ENCODE measurements at places on chromosomes 13 and 19.
A peak's percentile ranks its signal among the peaks of the same experiment; 100 is the strongest.

GRCh38 chr13:28586439-28587173 lies 72.3 kb upstream of the POMP start:
- H3K4me1 ChIP-seq = no peaks in the 10 kb centered on the region
- no peaks in the 10 kb centered on the region for H3K36me3 ChIP-seq
- no peaks in the 10 kb centered on the region for H3K27me3 ChIP-seq
- DNase-seq = no peak

DNA sequence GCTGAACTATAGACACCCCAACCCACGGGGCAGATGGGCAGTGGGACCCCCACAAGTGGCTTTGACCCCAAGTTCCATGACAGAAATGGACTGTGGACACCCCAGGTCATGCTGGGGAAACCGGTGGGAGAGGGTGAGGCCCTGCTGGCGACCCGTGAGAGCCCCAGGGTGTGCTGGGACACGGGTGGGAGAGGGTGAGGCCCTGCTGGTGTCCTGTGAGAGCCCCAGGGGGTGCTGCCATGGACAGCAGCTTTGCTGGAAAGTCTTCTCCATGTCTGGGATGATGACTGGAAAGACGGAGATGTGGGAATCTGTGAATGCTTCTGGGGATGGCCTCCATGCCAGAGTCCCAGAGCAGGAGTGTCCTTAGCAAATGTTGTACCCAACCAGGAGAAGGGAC lies 148.4 kb downstream of the URI1 start:
- no peak for DNase-seq
- H3K4me1 ChIP-seq = no peaks in the 10 kb centered on the region
- no peaks in the 10 kb centered on the region for H3K27me3 ChIP-seq
- H3K27ac ChIP-seq = no peak overlapping the region
- H3K4me3 ChIP-seq = no peak overlapping the region
- no peaks in the 10 kb centered on the region for H3K36me3 ChIP-seq

- no peaks in the 10 kb centered on the region for H3K4me1 ChIP-seq
- peak overlapping the region; percentile 72 for H3K27ac ChIP-seq
- DNase-seq = peak; percentile 82
These were observed 749 bp downstream of the GDF15 start for GRCh38 chr19:18386543-18387271.

DNA sequence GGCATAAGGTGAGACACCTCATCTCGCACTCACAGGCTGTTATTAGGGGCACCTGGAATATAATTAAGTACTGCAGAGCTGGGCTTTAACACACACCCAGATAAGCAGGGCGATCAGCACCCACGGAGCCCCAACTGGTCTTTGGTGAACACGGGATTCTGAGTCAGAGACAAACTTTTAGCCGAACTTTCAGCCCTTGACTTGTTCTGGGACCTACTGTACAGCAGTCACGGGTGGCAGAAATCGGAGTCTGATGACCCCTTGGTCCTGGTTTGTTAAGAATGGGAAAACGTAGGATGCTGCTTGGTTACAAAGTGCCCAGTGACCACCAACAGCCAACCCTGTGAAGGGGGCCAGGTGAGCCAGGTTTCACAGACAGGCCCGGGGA lies 9.0 kb downstream of the SH3GL1 start:
- H3K36me3 ChIP-seq = no peaks in the 10 kb centered on the region
- DNase-seq = no peak
- H3K4me1 ChIP-seq = peaks cover 5% of the 10 kb centered on the region

GRCh38 chr13:23637829-23638228 lies 67.6 kb downstream of the TNFRSF19 start:
- H3K36me3 ChIP-seq = no peaks in the 10 kb centered on the region
- no peaks in the 10 kb centered on the region for H3K27me3 ChIP-seq
- H3K4me1 ChIP-seq = no peaks in the 10 kb centered on the region
- H3K4me3 ChIP-seq = no peak overlapping the region

- no peaks in the 10 kb centered on the region for H3K27me3 ChIP-seq
- DNase-seq = no peak
- H3K4me1 ChIP-seq = no peaks in the 10 kb centered on the region
- no peak overlapping the region for H3K4me3 ChIP-seq
These were observed 132.8 kb upstream of the SPRY2 start for GRCh38 chr13:80473695-80474094.

GRCh38 chr13:111287201-111287600 lies 33.2 kb upstream of the TEX29 start:
- no peak overlapping the region for H3K4me3 ChIP-seq
- H3K27me3 ChIP-seq = no peaks in the 10 kb centered on the region
- H3K4me1 ChIP-seq = no peaks in the 10 kb centered on the region

- H3K27me3 ChIP-seq = no peaks in the 10 kb centered on the region
- H3K27ac ChIP-seq = no peak overlapping the region
- H3K36me3 ChIP-seq = no peaks in the 10 kb centered on the region
- H3K4me1 ChIP-seq = no peaks in the 10 kb centered on the region
- DNase-seq = no peak
These were observed 21.7 kb downstream of the PEPD start for GRCh38 chr19:33499671-33500506.

- H3K27ac ChIP-seq = no peak overlapping the region
- no peaks in the 10 kb centered on the region for H3K27me3 ChIP-seq
- H3K36me3 ChIP-seq = no peaks in the 10 kb centered on the region
These were observed 105.8 kb downstream of the LACC1 start for GRCh38 chr13:43985422-43986072.

- no peaks in the 10 kb centered on the region for H3K4me1 ChIP-seq
- no peaks in the 10 kb centered on the region for H3K27me3 ChIP-seq
- H3K27ac ChIP-seq = no peak overlapping the region
- H3K36me3 ChIP-seq = no peaks in the 10 kb centered on the region
- H3K4me3 ChIP-seq = no peak overlapping the region
These were observed 149.8 kb upstream of the FREM2 start for GRCh38 chr13:38537051-38537450.

DNA sequence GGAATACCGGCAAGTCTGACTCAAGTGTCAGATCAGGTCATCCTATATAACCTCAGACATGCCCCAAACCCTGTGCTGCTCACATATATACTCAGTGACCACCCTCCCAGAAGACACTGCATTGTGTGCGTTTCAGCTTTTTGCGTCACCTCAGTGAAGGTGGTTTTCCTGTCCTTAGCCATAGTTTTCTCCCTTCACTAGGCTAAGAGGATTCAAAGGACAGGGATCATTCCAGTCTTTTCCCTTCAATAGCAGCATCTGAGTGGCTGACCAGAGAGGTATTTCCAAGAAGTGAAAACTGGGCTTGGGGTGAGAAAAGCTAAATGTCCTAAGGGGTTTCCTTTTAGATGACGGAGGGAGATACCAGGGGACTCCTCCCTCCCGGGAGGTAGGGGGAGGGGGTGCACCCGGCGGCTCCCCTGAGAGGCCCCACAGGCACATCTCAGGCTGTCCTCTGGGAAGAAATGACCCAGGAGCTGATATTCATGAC lies 12.7 kb upstream of the OR10H1 start:
- no peak overlapping the region for H3K4me3 ChIP-seq
- H3K4me1 ChIP-seq = no peaks in the 10 kb centered on the region
- H3K36me3 ChIP-seq = no peaks in the 10 kb centered on the region
- H3K27me3 ChIP-seq = no peaks in the 10 kb centered on the region
- no peak for DNase-seq
- no peak overlapping the region for H3K27ac ChIP-seq

DNA sequence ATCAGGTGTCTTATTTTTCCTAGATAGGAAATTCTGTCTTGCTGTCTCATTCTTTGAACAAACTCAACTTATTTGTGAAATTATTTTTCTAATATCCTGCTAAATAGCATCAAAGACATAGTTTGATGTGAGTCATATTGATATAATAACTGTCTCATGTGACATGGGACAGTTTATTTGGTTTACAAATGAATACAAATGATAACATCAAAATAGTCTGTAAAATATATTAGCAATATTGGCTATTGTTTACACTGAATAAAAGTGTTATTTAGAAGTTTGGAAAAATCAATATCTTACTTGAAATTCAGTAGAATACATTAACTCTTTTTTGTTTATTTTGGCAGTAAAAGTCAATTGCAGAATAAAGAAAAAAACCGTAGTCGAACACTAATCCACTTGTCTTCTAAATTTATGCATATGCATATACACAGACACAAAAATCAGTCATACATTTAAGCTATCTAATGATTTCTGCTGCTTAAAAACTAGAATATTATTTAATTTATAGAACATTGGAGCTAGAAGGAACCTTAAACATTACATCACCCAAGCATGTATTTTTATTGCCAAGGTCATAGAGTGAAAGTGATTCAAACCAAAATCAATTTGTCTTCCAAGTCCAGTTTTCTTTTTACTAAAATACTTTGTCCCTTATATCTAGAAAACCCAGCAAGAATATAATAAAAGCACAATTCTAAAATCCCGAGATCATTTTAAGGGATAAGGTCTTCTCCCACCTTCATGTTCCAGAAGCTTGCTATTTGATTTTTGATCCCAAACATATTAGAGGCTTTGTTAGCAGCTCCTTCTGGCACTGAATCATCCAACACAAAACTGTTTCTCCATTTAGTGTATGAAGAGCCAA lies 776.5 kb upstream of the SLITRK1 start:
- no peak overlapping the region for H3K4me3 ChIP-seq
- no peak overlapping the region for H3K27ac ChIP-seq
- H3K36me3 ChIP-seq = no peaks in the 10 kb centered on the region
- H3K27me3 ChIP-seq = no peaks in the 10 kb centered on the region

DNA sequence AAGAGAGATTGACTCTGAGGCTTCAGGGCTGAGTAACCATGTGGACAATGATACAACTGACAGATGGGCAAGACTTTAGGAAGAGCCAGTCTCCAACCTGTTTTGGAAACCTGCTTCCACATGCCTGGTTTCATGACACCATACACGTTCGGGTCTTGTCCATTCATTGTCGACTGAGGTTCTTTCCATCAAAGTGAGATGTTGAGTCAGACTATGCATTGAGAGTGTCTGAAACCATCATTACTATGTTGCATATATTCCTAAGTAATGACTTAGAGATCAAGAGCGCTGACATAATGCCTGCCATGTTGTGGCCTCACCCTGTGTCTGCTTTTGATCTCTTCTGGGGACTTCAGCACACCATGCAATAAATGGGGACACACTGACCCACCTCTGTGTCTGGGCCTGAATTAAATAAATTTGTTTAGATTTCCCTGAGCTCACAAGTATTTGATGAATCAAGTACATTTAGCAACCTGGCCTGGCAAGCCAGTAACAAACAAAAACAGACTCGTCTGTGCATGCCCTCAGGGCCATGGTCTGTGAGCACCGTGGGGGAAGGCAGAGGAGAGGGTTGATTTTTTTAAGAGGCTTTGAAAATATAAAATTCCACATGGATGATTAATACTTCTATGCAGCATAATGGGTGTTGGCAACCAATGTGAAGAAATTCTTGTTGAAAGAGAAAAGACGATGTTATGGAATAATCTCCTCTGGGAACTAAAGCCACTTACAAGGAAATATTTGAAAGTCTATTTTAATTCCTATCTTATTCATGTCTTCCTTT lies 49.9 kb upstream of the UBAC2 start:
- H3K36me3 ChIP-seq = no peaks in the 10 kb centered on the region
- H3K27me3 ChIP-seq = peaks cover 4% of the 10 kb centered on the region
- no peak overlapping the region for H3K27ac ChIP-seq
- no peaks in the 10 kb centered on the region for H3K4me1 ChIP-seq

DNA sequence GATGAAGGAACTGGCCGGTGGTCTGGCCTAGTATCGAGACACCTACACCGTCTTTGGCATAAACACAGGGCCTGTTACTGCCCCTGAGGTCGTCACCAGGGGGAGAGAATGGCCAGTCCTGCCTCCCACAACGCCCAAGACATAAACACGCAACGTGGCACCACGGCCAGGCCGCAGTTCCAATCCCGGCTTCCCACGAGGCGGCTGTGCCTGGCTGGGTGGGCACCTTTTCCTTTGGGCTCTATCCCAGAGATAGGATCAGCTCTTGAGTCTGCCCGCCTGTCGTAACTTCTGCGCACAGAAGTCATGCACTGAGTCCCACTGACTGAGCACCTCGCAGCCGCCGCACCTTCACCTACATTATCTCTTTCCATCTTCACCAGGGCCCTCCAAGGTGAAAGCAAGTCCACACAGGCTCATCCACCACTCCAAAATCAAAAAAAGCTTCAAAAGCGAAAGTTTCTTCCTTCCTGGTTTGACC lies 1.1 kb downstream of the MIER2 start:
- H3K4me1 ChIP-seq = peaks cover 16% of the 10 kb centered on the region
- no peak for DNase-seq
- peak overlapping the region; percentile 57 for H3K27ac ChIP-seq
- H3K4me3 ChIP-seq = peak overlapping the region; percentile 82
- no peaks in the 10 kb centered on the region for H3K36me3 ChIP-seq

DNA sequence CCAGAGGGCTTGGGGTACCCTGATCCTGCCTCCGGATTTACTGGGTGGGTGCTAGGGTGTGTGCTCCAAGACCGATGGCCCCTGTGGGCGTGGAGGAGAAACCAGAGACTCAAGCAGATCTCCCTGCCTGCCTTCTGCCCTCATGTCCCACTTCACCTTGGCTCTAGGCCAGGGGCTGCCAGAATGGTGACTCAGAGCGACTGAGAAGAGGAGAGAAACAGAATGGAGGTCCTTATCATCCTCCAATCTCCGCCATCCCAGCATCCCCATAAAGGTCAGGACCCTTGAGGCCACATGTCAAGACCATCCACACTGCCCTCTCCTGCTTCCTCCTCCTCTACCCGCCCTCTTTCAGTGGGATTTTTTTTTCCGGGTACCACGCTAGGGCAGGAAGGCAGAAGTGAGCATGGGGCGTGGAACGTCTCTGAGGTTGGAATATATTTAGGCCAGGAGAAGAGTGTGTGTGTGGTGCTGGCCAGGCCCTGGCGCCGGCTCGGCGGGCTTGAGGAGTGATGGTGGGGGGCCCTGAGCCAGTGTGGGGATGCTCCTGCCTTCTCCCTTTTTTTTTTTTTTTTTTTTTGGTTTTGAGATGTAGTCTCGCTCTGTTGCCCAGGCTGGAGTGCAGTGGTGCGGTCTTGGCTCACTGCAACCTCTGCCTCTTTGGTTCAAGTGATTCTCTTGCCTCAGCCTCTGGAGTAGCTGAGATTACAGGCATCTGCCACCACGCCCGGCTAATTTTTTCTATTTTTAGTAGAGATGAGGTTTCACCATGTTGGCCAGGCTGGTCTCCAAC lies 22.3 kb downstream of the IER2 start:
- no peaks in the 10 kb centered on the region for H3K36me3 ChIP-seq
- H3K27ac ChIP-seq = peak overlapping the region; percentile 60
- H3K4me1 ChIP-seq = peaks cover 29% of the 10 kb centered on the region
- no peak overlapping the region for H3K4me3 ChIP-seq
- no peaks in the 10 kb centered on the region for H3K27me3 ChIP-seq

DNA sequence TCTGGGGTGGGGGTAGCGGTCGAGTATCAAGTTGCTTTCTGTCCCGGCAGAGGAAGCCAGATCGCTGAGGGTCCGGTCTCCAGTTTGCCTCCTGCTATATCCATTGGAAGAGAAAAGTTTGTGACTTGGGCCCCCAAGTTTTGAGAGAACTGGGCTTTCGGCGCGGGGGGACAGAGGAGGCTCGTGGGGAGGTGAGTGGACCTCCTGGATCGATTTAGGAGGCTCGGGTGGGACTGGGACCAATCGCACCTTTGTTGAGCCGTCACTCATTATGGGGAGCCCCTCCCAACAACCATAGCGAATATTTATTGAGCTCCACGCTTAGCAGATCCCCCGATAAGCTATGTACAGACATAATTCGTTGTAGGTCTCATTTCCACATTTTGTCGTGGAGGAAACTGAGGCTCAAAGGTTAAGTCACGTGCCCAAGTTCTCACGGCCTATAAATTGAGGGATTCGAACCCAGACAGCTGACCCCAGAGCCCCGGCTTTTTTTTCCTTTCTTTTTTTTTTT lies 909 bp downstream of the RFXANK start:
- peak overlapping the region; percentile 100 for H3K27ac ChIP-seq
- DNase-seq = no peak
- H3K4me1 ChIP-seq = peaks cover 18% of the 10 kb centered on the region
- no peaks in the 10 kb centered on the region for H3K36me3 ChIP-seq
- peak overlapping the region; percentile 97 for H3K4me3 ChIP-seq
- no peaks in the 10 kb centered on the region for H3K27me3 ChIP-seq

Measured in colonic mucosa (tissue), 4 donors.